Left colon (tissue), 2 donors: ENCODE measurements at places on chromosomes 1 and 21.

- DNase-seq, result no peak
Measured at GRCh38 chr1:117698398-117699160, 92.7 kb downstream of the TENT5C start.

DNA sequence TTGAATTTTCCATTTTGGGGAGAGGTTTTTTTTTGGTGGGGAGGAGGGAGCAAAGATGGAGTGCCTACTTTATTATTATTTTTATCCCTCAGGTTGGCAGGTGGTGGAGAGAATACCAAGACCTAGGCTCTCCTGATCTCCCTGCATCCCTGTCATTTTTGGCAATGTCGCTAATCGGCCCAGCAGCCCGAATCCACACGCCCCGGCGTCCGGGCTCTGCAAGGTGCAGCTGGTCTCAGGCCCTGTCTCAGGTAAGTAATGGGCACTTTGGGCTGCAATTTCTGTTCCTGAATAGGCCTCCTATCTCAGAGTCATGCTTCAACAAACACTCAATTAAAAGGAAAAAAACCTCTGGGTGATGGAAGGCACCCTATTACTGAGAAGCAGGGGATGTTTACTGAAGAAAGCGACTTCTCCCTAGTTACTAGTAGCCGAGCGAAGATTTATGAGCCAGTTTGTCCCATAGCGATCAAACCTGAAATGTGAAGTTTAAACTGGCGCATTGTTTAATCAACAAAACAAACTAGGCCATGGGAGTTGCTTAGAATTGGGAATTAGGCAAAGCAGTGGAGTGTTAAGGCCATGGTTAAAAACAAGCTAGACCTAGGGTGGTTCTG lies 137.8 kb downstream of the RWDD3 start:
- no peak for DNase-seq

GRCh38 chr1:95604771-95605170 lies 370.8 kb downstream of the RWDD3 start:
- DNase-seq, result no peak

- DNase-seq, result no peak
Measured at GRCh38 chr1:31426249-31426922, 13.4 kb downstream of the SERINC2 start.

GRCh38 chr1:69256036-69256435 lies 311.7 kb upstream of the LRRC7 start:
- DNase-seq, result no peak

DNA sequence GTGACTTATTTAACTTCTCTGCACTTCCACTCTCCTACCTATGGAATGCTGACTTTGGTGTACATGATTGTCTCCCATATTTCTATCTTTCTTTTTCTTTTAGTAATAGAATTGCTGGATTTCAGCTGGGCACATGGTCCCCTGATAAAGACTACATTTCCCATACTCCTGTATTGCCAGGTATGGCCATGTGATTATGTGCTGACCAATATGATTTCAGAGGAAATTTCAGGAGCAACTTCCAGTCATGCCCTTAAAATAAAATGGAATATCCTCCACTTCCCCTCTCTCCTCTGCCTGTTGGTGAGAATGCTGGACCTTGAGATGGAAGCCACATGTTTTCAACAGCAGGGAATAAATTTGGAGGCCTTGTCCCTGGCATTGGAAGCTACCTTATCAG lies 130.7 kb upstream of the IGSF21 start:
- DNase-seq, result no peak

DNA sequence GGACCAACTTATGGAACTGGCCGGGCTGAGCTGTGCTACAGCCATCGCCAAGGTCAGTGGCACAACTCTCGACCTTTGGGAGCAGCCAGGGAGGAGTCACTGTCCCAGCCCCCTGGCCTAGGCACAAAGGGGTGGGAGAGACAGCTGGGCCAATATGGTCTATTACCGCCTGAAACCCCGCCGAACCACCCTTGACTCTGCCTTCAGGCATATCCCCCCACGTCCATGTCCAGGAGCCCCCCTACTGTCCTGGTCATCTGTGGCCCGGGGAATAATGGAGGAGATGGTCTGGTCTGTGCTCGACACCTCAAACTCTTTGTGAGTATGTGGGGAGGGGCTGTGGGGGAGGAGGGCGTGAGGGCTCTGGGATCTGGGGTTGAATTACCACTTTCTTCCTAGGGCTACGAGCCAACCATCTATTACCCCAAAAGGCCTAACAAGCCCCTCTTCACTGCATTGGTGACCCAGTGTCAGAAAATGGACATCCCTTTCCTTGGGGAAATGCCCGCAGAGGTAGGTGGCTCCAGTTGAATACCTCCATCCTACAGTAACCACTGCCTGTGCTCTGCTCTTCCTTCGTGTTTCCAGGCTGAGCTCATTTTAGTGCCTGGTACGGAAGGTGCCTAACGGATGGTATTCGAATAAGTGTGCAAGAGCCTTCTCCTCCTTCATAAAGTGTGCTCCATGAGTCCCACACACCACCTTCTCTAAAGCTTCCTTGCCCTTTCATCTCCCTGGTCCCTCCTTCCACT lies 758 bp downstream of the NAXE start:
- no peak for DNase-seq

- no peak for DNase-seq
Measured at GRCh38 chr1:172496678-172497077, 36.3 kb upstream of the SUCO start.

DNA sequence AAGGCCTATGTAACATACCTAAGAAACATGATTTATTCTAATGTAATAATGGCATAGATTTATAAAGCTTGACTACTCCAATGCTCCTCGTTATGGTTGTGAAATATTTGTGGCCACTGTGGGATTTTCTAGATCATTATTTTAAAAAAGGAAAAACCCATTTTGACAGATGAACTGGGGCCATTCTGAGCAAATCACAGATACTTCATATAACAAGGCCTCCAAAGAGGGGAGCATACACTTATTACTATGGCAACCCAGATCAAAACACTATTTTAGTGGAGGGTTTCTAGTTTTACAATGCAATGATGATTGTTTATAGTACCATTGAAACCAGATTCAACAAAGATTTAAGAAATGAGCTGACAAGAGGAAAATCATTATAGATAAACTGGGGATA lies 346.6 kb downstream of the ZNF326 start:
- no peak for DNase-seq

GRCh38 chr1:14439015-14439414 lies 159.5 kb upstream of the KAZN start:
- DNase-seq, result no peak

- DNase-seq, result no peak
Measured at GRCh38 chr21:44647222-44647552, 973 bp downstream of the KRTAP10-11 start.

DNA sequence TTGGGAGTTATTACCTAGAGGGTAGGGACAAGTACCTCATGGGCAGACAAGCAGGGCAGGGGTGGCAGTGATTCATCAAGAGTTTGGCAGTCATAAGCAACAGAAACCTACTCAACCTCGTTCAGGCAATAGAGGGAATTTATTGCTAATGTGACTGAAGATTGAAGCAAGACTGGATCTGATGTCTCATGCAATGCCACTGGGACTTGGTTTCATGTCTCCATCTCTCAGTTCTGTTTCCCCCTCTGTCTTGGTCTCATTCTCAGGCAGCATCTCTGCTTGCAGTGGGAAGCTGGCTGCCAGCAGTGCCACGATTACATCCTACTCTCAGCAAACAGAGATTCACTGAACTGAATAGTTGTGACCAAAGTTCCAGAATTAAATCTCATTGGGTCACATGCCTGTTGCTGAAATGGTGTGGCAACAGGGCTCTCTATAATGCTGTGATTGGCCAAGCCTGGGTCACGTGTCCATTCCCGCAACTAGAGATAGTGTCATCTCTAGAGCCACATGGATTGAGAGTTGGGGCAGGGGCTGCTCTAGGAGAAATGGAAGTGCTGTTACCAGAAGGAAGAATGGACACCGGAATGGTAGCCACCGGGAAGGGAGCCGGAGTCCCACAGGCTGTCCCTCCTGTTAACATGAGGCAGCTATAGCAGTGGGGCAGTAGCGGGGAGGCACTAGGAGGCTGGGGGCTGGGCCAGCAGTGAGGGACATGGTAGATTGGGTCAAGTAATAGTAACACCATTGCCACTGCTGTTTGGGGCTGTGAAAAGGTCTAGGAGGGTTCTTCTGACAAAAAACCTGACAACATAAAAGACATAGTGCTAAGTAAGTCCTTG lies 3.9 kb upstream of the CDC42 start:
- DNase-seq, result no peak
